SJCRH30 (cell line): ENCODE measurements at places on chromosomes 11 and 22.

- no peak for DNase-seq
These were observed 4.6 kb downstream of the SLC1A2 start for GRCh38 chr11:35414776-35415175.

DNA sequence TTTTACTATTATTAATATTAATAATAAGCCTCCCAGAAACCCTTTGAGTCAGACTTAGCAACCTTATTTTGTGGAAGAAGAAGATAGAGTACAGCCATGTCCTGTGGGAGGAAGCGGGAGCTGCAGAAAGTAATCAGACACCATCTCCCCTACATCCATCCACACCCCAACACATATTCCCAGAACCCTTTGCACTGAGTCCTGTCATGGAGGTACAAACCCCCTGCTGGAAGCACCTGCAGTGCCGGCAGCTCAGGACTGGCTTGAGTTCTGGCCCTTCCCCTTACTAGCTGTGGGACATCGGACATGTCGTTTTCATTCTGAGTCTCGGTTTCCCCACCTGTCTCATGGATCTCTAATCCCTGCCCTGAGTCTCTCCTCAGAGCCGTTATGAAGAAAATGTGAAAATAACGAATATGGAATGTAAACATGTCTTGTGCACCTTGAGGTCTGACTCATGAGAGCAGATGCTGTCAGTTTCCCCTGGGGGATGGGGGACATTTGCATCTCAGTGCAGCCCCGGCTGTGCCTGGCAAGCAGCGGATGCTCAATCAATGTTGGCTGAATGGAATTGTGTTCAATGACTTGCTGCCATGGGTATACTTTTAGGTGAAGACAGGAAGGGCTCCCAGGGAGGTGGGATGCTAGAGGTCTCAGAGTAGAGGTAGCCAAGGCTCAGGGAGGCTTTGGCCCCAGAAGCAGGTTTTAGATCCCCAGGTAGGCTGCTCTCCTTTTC lies 45.4 kb downstream of the TP53I11 start:
- DNase-seq = no peak

DNA sequence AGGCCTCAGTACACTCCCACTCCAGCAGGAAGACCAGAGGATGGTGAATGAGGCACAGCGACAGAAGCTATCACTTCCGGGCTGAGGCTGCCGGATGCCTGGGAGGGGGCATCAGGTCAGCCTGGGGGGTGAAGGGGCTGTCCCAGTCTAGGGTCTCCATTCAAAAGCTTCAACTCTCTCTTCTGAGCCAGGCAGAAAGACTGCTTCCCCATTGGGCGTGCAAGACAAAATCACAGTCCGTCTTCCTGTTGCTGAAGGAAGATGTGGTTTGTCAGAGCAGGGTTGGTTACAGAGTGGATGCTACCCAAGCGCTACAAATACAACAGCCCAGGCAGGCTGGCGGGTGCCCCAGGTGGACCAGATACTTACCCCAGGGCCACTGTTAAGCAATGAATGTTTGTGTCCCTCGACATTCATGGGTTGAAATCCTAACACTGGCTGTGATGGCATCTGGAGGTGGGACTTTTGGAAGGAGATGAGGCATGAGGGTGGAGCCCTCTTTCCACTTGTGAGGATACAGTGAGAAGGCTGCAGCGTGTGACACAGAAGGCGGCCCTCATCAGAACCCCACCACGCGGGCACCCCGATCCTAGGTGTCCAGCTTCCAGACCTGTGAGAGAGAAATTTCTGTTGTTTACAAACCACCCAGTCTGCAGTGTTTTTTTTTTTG lies 12.0 kb downstream of the UPK3A start:
- no peak for DNase-seq

DNA sequence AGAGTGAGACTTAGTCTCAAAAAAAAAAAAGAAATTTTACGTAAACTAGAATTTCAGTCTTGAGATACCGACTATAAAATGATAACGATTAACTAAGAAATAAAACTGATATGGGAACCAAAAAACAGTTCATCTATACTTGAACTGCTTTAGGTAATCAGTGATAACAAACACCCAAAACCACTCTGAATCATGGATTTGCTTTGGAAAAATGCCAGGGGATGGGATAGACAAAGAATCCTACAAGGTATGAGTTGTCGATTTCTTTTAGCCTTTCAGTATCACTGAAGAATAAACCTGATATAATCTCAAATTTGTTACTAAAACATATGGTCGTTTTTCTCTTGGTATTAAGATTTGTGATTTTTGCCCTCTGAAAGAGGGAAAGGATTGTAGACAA lies 13.7 kb downstream of the CSTF3 start:
- DNase-seq = no peak
